ENCODE measurements at places on chromosomes 12 and 14. TPM values are rescaled to one million over a fixed set of nuclear protein-coding genes. Genes with fewer than 3 reads are reported as not detected.

- no peak for DNase-seq
Measured at GRCh38 chr12:73665193-73665592, 872.4 kb upstream of the ATXN7L3B start.

DNA sequence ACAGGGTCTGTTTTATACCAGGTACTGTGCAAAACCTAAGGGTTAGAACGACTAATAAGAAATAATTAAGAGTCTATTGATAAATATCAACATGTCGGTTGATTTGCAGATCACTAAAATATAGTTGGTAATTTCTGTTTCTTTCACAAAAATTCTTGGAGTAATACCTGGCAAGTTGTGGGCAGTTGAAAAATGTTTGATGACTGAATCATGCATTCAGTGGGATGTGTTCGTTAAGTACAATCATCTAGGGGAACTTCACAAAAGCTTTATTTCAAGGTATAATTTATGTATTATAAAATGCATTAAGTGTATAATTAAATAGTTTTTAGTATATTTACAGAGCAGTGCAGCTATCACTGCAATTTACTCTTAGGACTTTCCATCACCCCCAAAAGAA, 120.0 kb downstream of the KCNA5 start:
- DNase-seq = no peak

DNA sequence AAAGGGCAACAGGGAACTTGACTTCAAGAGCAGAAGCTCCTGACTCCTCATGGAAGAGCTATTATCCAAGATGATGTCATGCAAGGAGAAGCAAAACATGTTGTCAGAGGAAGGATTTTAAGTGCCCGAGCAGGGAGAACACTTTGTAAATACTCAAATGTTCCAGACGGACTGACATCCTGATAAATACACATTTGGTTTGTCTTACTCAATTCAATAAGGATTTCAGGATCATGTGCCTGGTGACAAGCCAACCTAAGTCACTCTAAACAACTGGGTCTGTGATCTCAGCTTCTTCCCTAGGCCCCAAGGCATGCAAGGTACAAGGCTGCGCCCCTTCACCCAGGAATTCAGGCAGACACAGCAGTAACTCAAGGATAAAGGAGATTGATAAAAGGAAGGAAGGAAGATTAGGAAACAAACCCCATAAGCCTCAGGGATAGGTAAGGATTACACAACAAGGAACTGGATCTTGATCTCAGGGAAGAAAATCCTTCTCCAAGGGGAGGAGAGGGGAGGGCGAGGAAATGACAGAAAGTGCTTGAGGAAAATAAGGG, 26.8 kb upstream of the CEBPE start:
- no peak for DNase-seq

Gene TMEM63C
- total RNA-seq = 6.4 TPM

DNA sequence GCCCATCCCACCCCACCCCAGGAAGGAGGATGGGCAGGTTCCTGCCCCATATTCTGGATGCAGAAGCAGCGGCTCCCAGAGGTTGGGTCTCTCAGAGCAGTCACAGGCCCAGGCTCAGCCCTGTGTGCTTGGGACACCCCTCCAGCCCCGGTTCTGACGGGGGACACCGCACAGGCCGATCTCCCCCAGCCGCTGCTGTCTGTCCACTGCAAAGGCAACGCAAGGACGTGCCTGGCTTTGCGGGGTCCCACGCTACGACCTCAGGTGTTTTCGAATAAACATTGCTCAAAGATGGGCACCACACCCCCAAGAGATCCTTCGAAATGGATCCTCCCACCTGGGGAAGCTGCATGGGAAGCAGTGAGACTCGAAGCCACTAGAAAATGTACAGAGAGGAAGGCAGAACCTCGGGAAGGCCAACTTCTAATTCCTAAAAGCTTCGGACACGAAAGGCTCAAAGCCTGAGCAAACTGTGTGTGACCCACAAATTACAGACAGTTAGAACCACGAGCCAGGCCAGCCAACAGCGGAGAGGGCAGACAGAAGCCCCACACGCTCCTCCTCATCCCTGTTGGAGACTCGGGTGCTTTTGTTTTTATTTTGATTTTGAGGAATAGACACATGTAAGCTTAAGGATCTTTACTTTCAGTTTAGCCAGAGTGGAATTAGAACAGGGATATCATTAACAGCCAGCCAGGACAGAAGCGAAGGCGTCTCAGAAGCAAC, 10.8 kb downstream of the C14orf180 start:
- no peak for DNase-seq

Gene NGB
- total RNA-seq = 1.0 TPM

GRCh38 chr12:100993916-100994450, 199.4 kb downstream of the ANO4 start:
- peak; percentile 65 for DNase-seq

Gene SOAT2
- total RNA-seq = not detected

DNA sequence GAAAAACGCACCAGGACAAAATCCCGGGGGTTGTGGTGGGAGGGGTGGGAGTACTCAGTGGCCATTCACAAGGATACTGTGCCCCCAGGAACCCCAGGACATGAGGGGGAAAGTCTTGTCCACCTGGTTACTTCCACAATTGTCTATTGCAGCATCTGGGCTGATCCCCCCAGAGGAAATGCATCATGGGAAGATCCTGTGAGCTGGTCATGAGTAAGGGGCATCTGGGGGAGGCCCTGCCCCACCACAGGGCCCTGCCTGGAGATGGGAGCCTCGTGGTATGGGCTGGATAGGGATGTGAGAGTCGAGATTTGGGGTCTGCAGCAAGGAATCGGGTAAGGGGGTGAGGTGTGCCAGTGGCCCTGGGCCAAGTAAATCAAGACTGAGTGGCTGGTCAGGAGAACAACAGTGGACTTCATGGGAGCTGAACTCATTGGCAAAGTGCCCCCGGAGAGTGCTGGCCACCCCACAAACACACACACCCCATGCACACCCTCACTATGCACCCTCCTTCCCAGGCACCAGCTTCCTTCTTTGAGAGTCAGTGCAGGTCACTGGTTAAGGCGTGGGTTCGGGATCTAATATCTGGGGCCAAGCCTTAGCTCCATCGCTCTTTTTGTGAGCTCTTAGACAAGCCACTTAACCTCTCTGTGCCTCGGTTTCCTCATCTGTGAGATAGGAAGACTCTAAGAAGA, 3.0 kb upstream of the SERPINA1 start:
- DNase-seq = no peak
